CD8-positive, alpha-beta T cell (primary cell): ENCODE measurements at places on chromosomes 6 and 20.
A peak's percentile ranks its signal among the peaks of the same experiment; 100 is the strongest.

- DNase-seq = no peak
These were observed 71.4 kb upstream of the NHSL1 start for GRCh38 chr6:138570725-138571029.

DNA sequence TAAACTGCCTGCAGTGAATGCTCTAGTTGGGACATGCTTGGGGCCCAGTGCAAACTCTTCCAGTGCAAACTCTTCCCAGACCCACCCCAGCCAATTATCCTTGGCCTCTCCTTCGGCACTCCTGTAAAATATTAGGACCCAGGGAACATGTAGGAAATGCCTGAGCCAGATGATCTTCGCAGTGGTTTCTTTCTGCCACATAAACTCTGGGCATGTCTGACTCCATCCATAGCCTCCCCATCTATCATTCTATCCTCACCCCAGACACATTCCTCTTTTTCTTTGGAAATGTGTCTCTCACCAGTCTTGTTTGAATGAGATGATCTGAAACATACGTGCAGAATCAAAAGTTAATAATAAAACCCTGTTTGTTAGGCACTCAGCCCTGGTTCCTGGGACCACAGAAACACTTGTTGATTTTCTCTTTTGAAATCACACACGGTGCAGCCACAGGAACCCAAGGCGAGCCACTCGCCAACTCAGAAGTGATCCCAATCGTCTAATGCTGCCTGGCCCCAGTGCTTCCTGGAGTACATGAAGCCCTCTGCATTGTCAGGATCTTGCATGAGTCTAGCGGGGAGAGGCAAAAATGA is 108.9 kb upstream of the CST7 start:
- no peak for DNase-seq

- DNase-seq = no peak
These were observed 273.9 kb upstream of the TAB2 start for GRCh38 chr6:149043476-149044130.

- no peak for DNase-seq
These were observed 31.4 kb downstream of the TBC1D32 start for GRCh38 chr6:121302882-121303281.

DNA sequence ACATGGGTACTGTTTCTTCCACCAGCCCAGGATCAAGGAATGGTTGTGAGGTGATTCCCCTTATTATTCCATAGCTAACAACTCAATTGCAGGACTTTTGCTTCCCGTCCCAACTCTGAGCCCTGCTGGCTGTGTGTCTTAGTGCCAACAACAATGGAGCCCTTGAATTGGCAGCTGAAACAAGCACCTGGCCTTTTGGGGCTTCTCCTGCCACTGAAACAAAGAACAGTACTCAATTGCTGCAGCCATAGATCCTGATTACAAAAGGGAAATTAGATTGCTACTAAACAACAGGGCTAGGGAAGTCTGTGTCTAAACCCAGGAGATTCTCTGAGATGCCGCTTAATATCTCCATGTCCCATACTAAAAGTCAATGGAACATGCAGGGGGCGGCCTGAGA is 61.3 kb upstream of the CARMIL1 start:
- no peak for DNase-seq

DNA sequence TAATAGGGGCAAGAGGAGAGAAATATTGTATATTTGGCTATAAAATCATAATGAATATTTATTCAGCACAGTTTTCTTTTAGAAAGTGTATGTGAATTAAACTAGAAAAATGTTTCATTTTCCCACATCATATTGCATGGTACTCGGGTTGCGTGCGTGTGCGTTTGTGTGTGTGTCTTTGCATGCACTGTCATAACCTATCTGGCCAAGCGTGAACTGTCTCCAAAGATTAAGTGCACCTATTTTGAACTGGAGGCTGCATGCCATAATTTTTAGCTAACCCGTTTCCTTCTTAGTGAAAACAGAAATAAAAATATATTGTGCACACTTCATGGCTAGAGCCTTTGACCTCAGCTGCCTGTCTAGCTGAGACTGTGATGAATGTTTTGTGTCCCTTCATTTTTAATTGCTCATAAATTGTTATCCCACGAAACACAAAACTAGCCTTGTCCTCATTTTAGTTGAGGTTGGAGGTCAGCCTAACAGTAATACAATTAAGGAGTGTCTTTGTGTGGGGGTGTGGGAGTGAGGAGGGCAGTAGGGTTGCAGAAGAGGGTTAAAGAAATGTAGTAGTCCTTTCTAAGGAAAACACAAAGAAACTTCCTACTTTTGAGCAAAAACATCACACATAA is 336.1 kb upstream of the POU3F2 start:
- DNase-seq = no peak

GRCh38 chr6:135675862-135676261 is 175.6 kb upstream of the PDE7B start:
- peak; percentile 75 for DNase-seq

- DNase-seq = no peak
These were observed 95.9 kb upstream of the EMILIN3 start for GRCh38 chr20:41462372-41463161.

GRCh38 chr20:33640287-33640686 is 21.8 kb upstream of the C20orf144 start:
- DNase-seq = no peak

GRCh38 chr6:53107091-53107490 is 41.5 kb downstream of the GCM1 start:
- DNase-seq = no peak
